ENCODE measurements at places on chromosomes 4 and X.

- no peak for DNase-seq
Observed at GRCh38 chrX:103101299-103102042, 8.5 kb upstream of the NXF3 start.

DNA sequence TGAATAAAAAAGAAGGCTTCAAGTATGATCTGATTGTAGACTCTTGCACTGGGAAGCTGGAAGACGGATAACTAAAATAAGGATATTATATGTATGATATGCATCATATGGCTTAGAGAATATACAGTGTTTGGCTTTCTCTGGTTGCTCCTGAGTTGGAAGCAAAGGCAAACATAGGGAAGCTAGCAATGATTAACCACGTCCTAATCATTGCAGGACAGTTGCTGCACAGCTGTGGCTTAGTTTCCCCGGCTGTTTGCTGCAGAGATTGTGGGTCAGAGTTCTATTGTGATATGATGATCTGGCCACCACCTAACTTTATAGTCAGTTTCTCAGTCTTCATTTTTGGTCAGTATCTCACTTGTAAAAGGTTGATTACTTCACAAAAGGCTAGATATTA lies 36.3 kb upstream of the PARM1 start:
- DNase-seq = no peak

- no peak for DNase-seq
Observed at GRCh38 chr4:122525865-122526264, 69.3 kb upstream of the IL2 start.

- DNase-seq = no peak
Observed at GRCh38 chr4:8528713-8529112, 51.5 kb upstream of the GPR78 start.

DNA sequence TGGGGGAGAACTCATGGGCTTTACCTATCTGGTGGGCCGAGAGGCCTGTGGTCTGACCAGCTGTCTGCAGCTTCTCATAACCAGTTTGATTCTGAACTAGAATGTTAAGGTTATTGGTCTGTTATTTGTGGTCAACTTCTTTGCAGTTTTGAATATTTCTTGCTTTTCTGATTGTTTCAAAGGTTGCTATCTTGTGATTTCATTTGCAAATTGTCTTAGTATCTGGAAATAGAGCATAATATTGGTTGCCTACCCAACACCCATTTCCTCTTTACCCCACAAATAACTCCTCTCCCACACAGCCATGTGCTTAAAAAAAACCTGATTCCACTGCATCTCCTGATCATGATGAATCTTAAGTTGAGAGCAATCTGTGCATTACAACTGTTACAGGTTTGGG lies 39.1 kb upstream of the BMP2K start:
- no peak for DNase-seq

- DNase-seq = no peak
Observed at GRCh38 chr4:181830404-181831035, 412.7 kb upstream of the TENM3 start.

DNA sequence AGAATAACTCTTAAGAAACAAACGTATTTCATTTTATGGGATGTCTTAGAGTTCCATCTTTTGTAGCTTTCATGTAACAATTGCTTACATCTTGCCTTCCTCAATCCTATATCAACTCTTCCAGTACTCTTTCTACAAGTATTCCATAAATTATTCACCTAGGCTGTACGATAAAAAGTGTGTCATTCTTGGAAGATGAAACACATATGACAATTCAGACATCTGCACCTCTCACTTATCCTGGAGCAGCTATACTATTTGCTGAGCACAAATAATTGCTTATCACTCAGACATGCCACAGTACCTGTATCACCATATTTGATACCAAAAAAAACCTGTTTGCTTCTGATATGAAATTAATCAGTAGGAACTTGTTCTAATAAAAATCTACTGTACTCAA lies 1.0 kb downstream of the POF1B start:
- no peak for DNase-seq

DNA sequence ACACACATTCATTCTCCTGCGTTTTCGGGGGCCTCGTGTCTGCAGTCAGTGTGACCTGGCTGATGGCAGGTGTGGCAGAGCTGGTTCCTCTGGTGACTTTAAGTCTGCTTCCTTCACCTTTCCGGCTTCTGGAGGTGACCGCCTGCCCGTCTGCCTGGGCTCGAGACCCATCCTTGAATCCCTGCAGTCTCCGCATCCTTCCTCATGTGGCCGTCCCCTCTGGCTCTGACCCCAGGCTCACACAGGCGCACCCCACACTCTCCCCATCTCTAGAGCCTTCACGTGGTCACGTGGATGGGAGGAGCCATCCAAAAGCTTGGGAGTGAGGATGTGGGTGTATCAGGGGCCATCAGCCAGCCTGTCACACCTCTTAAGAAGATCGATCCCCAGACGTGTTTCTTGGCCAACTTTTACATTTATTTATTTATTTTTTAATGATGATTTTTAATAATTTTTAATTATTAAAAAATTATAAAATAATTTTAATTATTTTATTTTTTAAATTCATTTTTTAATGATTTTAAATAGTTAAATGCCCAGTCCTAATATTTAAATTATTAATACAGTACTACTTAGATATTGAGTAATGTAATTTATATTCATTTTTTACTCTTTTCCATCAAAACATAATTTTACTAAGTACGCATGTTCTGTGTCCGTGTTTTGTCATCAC lies 20.9 kb downstream of the RGS12 start:
- no peak for DNase-seq

GRCh38 chr4:1843852-1844251 lies 12.1 kb downstream of the LETM1 start:
- DNase-seq = no peak

GRCh38 chrX:41313419-41313818 lies 20.5 kb upstream of the DDX3X start:
- no peak for DNase-seq

DNA sequence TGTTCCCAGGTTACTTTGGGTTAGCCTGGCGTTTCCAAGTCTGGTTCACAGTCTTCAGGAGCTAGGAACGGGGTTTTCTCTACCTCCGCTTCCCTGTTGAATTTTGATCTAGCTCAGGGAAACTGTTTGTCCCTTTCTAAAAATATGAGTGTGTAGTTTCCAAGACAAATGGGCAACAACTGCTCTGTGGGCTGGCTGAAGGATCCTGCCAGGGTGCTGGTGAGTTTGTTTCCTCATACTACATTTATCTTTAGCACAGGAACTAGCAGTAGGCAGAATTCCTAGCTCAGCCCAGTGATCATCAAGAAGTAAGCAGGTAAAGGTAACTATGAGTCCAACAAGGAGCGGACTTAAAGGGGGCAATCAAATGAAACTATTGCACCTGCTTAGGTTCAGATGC lies 13.3 kb upstream of the FAM47E start:
- no peak for DNase-seq

- DNase-seq = no peak
Observed at GRCh38 chr4:140174543-140174942, 20.6 kb upstream of the MAML3 start.
